NCI-H2171 treated with DMSO at 0.1 percent for 48 hours (cell line): ENCODE measurements at places on chromosomes 12 and 14.
A peak's percentile ranks its signal among the peaks of the same experiment; 100 is the strongest.

GRCh38 chr12:46461459-46461858 lies 88.9 kb upstream of the SLC38A2 start:
- DNase-seq, result no peak

DNA sequence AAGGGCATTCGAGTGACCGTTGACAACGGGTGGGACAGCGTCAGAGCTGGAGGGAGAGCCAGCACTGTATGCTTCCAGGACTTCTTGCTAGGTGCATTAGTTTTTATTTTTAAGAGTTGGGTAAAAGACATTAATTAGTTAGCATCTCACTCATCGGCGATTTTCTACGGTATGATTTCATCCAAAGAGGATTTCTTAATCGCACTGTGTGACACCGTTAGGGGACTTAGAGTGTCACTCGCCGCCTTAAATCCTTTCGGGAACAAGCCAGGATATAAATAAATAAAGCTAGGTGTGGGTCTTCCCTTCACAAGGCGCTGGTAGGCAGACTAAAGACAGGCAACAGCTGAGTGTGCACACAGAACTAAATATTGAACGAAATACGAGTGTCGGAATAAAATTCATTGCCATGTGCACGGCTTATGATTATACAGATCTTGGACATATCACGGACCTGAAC lies 869 bp upstream of the NOVA1 start:
- peak; percentile 45 for DNase-seq

DNA sequence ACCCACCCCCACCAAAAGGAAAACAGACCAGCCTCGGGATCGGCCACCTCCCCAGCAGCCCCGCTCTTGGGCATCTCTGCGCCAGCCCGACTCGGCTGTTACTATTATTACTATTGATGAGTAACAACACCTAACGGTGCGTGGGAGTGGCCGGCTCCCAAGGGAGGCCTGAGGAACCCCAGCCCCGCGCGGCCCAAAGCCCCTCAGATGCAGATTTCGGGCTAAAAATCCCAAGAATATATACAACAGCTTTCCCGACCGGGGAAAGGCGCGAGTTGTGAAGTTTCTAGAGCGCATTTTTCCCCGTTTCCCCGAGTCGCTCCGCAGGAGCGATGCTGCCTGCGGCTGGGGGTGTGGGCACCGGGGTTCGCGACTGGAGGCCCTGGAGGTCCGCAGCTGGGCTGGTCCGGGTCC lies 565 bp downstream of the NT5DC3 start:
- DNase-seq, result no peak

- DNase-seq, result no peak
These were observed 5.4 kb downstream of the CDKN1B start for GRCh38 chr12:12722435-12723148.

GRCh38 chr12:4135919-4136605 lies 137.5 kb upstream of the CCND2 start:
- DNase-seq, result no peak

DNA sequence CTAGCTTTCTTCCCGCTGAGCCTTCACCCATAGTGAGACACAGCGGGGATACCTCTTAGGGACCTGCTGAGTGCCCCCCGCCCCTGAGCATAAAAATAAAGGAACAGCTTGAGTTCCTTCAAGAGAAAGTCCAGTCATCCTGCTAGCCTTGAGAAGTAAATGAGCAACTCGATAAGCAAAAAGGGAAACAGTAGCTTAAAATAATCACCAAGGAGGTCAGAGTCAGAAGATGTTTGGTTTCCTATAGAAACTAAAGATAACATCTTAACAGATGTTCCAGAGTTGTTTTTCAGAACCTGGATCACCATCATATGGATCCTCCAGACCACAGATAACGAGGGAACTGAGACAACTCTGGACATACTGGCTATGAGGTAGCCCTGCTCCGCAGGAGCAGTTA lies 94.0 kb downstream of the BCAT1 start:
- no peak for DNase-seq

- no peak for DNase-seq
These were observed 34.0 kb downstream of the KCNMB4 start for GRCh38 chr12:70400124-70400523.

DNA sequence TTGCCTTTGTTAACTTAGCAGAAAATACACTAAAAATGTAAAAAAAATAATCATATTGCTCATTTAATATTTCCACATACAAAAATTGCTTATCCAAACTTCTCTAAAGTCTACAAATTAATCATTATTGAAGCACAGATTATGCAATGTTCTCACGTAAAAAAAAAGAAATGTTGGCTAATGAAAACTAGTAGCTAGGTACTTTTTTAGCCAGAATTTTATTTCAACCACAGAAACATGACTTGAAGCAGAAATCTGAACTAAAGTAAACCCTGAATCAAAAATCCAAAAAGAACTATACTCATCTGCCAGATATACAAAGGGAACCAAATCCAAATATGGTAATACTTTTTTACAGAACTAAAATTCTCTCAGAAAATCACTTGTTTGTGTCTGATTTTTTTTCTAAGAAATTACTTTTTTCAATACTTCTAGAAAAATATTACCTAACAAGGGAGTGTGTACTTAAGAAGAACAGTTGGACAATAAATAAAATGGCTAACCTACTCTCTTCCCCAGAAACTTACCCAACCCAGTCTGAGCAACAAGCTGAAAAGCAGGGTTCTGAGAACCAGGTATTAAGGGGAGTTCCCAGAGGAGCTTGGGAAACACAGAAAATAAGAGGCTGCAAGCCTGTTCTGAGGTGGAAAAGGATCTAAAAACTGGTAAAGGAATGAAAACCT lies 78.4 kb upstream of the RAP1B start:
- DNase-seq, result no peak

DNA sequence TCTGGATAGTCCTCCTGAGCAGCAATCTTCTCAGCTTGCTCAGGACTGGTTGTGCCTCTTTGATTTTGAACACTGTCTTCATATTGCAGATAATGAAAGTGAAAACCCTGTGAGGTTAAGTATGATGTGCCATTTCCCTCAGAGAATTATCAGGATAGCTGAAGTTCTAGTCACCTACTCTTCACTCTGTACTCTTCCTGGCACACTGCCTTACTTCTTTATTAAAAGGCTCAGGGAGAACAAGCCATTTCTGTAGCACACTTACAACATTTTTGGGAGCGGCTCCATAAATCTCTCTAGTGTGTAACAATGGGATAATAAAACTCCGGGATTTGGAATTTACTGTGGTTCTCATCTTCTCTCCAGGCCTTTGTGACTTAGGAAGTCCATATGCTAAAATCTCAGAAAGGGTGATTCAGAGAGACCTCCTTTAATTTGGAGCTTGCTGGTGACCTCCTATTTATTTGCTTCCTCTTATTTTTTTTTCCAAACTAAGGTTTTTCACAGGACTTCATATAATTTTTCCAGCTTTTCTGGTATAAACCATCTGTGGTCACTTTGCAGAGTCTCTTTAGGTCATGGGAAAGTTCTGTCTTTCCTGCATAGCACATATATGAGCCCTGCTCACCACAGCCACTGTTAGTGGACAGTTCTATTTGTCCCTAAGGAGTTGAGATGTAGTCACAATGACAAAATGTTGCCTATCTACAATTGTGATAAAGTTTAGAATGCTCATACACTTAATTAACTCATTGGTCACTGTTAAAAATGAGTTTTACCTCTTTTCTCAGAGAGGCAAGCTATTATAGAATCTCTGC lies 53.5 kb upstream of the LDHB start:
- no peak for DNase-seq

- DNase-seq, result peak; percentile 26
These were observed 1264.0 kb downstream of the TMEM121 start for GRCh38 chr14:106790189-106791036.

GRCh38 chr14:102616318-102616717 lies 23.9 kb downstream of the RCOR1 start:
- no peak for DNase-seq

DNA sequence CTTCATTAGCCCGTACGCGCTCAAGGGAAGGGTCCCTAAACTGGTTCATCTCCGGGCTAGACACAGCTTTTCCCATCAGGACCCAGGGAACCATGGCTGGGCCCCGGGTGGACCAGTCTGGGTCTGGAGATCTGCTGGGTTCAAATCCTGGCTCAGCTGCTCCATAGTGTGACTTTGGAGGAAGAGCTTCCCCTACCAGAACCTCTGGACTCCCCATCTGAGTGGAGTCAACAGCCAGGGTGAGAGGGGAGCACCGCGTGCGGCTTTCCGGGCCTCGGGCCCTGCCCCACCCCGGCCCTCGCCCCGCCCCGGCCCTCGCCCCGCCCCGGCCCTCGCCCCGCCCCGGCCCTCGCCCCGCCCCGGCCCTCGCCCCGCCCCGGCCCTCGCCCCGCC lies 41.2 kb downstream of the BEGAIN start:
- no peak for DNase-seq

DNA sequence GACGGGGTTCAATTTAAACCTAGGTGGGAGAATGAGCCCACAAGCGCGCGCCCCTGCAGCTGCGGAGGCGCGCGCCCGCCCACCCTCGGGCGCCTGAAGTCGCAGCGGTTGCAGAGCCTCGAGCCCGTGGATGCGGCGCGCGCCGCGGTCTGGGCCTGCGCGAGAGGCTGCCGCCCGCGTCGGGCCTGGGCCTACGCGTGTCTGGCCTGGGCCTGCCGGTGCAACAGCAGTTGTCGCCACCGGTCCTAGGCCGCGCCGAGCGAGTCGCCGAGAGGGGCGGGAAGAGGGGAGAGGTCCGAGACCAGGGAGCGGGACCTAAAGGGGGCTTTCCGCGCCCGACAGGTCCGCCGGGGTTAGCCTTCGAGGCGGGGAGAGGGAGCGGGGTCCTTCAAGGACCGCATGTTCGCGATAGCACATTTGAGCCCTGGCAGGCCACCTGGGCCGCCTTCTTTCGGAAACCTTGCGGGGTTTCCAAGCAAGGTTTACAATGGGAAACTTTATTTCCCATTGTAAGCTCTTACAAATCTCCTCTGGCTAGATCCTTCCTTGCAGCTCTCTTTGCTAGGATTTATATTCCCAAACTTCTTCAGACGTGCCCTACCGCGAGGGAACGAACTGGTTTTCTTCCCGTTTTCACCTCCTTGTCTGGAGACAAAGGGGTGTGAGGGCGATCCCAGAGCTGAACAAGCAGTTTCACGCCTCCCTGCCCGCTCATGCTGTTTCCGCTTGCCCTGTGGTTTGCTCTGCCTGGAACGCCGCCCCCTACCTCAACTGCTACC lies 6.8 kb downstream of the SIX6 start:
- DNase-seq, result no peak

GRCh38 chr14:97025722-97026121 lies 228.5 kb downstream of the VRK1 start:
- DNase-seq, result no peak

- no peak for DNase-seq
These were observed 4.1 kb downstream of the TMEM121 start for GRCh38 chr14:105530285-105531087.

GRCh38 chr14:24535737-24536136 lies 27.7 kb upstream of the CMA1 start:
- DNase-seq, result no peak

DNA sequence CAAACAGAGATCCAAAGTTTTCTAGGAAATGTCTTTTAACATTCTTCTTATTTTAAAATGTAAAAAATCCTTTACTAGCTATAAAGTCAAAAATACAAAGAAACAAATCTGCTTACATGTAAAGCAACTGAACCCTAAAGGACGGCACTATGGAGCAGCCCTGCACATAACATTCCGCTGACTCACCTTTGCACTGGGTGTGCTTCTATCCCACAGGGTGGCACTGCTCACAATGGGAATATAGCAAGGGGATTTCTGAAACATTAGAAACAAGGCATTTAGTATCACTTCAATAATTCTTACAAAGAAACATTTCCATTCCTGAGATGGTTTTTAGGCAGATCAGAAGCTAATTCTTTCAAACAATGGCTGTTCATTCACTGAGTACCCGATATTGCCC lies 94.3 kb downstream of the C12orf42 start:
- peak; percentile 57 for DNase-seq

DNA sequence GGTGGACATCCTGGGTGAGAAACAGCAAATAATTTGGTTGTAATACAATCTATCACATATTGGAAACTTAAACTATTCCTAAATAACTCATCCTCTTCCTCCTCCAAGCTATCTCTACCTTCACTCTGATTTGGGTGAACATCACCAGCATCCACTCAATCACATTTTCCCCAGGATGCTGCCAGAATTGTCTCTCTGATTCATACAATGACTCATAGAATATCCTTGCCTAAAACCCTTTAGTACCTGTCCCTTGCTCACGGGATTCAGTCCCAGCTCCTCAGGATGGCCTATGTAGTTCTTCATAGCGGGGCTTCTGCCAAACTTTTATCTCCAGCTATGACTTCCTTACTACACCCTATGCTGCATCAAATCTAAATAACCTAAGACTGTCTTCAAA lies 146.8 kb downstream of the EMP1 start:
- no peak for DNase-seq

DNA sequence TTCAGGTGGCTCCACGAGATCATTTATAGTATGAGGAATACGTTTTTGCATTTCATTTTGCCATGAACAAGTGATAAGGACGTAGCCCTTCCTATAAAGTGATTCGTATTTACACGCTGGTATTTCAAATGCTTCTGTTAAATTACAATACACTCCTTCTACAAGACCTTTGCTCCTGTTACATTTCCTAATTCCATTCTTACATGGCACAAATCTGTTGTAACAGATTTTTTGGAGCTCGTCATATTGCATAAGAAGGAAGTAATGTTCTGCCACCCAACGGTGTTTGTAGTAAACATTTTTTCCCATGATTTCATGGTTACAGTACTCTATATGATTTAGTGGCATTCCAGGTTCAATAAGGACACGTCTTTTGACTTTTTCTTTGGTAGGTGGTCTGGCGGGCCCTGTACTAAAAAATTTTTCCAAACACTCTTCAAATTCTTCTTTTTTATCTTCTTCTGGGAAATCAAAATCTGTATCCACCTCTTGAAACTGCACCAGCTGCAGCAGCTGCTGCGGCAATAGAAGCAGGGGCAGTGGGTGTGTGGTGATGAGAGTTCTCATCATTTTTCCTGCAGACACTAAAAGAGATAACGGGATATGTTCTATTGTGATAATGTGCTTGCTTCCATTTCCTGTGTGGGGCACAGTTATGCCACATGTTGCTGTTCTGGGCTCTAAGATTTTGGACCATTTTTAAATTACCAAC lies 4.2 kb downstream of the RNASE9 start:
- no peak for DNase-seq

- no peak for DNase-seq
These were observed 1092.8 kb upstream of the SEL1L start for GRCh38 chr14:82626156-82627066.

DNA sequence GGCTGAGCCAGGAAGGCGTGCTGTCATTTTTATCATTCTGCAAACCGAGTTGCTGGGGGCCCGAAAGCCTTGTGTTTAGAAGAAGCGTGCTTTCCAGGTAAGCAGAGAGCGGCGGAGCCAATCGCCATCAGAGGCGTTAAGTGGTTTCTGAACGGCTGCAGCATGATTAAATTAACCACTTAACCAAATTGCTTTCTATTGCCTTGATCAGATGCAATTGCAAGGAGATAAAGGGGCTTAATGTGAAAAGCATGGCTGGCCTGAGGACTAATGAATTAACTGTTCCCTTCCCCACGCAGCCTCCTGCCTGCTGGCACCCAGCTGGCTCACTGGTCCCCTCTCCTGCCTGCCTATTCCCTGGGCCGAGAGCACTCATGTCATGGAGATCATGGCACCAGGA lies 36.6 kb upstream of the CHGA start:
- no peak for DNase-seq
